Neural crest cell (in vitro differentiated cells): ENCODE measurements at places on chromosomes 7 and 10.

DNA sequence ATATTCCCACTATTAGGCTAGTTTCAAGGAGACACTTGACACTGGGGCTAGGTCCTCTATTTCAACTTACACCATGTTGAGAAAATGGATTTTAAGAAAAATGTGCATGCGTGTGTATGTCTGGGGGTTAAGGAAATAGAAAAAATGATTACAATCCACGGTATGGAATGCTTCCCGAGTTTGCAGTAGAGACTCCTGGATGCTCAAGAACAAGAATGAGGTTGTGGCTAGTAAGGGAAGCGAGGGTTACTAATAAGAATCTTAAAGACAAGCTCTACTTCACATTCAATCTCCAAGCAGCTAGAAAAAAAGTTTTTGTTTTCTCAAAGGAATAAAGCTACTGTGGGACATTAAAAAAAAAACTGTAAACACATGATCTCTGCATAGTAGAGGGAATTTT lies 54.7 kb downstream of the ANK3 start:
- no peak for DNase-seq

DNA sequence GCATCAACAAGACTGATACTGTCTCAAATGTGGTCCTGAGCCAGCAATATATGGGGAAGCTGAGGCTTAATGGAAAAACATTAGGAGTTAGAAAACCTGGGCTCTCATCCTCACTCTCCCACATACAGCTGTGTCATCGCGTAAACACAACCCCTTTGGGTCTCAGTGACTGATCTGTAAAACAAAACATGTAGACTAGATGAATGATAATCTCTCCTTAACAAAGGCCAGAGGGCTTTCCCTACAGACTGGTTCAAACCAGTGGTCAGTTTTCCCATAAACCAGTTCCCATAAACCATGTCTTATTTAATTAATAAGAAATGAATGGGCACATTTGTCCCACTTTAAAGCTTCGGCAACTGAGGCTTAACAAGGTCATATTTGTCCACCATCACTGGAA lies 48.1 kb downstream of the OSBPL3 start:
- no peak for DNase-seq

GRCh38 chr7:503575-504111 lies 16.0 kb downstream of the PDGFA start:
- no peak for DNase-seq

- no peak for DNase-seq
Observed at GRCh38 chr10:11353006-11353896, 258.2 kb downstream of the USP6NL start.

- DNase-seq, result peak; percentile 82
Observed at GRCh38 chr7:73429215-73429614, 4.4 kb upstream of the FZD9 start.

DNA sequence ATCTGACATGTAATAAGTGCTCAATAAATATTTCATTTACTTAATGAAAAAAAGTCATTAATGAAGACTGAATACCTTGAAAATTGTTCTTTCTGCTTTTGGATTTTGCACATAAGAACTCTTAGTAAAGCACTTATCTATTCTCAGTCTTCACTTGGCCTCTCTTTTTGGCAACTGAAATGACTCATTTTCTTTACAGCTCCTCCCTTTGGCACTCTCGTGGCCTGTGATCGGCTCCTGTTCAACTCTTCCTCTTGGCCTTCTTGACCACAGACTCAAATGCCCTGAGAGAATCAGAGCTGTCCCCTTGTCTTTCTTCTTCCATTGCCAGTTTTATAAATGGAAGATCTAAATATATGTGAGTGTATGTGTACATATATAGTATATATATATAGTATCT lies 54.2 kb downstream of the FOXP2 start:
- no peak for DNase-seq

GRCh38 chr7:136714062-136714461 lies 154.4 kb upstream of the CHRM2 start:
- DNase-seq, result no peak

- DNase-seq, result no peak
Observed at GRCh38 chr10:128092454-128092853, 33.8 kb downstream of the MKI67 start.

- DNase-seq, result no peak
Observed at GRCh38 chr10:103333934-103334520, 16.9 kb downstream of the PCGF6 start.

GRCh38 chr10:12974078-12974477 lies 27.4 kb downstream of the CCDC3 start:
- DNase-seq, result no peak

- DNase-seq, result no peak
Observed at GRCh38 chr7:113339661-113340060, 221.3 kb upstream of the SMIM30 start.

DNA sequence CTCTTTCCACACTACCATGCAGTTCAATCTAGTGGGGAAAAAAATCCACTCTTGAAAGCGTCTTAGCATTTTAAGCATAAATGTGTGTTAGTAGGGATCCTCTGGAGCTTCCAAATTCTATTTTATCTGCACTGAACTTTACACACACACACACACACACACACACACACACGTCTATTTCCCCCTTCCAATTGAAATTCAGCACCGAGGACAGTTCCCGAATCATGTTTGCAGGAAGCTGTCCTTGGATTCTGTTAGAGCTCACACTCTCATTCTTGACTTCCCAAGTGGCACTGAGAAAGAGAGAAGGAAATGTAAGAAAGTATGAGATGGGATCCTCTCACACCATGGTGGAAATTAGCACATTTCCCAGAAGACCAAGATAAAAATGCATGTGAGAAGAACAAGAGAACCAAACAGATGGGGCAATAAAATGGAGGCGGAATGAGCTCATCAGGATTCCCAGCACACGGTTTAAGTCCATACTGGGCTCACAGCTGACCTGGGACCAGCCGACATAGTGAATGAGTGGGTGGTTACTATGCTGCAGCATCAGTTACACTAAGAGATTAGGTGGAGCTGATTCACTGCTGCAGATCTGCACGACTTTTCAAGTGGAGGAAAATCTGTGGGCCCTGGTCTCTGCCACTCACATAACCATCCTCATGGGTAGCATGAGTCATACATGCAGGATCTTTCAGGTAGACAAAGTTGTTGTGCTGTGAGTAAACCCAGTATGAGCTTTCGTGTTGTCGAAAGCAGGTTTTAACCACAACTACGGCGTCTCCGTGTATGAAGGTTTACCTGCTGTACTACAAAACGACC lies 3.3 kb upstream of the NPTX2 start:
- DNase-seq, result peak; percentile 59

DNA sequence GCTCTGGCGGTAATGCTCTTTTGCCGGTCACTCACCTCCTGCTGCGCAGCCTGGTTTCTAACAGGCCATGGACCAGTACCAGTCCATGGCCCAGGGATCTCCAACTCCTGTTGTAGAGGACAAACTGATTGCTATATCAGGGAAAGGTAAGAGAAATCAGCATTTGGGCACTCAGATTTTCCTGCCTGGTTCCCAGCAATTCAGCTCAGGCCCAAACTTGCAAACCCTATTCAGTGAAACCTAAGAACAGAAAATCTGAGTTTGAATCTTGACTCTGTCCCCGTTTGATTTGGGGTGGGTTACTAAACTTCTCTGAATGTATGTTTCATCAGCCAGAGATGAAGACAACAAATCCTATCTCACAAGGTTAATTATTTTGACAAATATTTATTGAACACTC lies 77.4 kb downstream of the GFRA1 start:
- no peak for DNase-seq

DNA sequence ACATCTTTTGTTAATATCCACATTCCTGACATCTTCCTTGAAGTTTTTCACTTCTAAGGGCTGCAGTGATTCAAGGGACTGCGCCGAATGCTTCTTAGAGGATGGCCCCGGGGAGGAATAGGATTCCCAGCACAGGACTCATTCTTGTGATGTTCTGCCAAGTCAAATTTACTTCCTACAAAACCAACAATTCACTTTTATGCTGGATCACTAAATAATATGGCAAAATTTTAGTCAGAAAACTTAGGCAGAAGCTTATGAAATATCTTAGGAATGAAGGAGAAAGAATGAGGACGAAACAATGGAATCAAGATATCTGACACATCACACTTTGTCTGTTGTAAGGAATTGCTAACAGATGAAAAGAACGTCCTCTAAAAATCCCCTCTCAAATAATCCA lies 151.5 kb downstream of the JAZF1 start:
- no peak for DNase-seq

DNA sequence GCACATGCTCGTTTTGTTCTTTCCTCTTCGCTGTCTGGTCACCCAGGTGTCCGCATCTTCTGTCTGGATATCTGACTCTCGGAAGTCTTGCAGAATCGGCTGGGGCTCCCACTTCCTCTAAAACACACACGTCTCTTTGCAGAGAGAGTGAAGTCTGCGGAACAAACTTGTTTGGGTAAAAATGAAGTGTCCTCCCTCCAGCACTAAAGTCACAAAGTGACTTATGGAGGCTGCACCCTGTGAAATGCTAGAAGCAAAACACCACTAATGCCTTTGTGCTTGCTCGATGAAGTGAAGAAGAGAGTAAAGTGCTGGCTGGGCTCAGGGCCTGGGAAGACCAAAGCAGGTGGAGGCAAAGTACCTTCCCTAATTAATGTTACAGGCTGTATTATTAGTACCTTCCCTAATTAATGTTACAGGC lies 71.4 kb downstream of the FGFR2 start:
- DNase-seq, result no peak

- no peak for DNase-seq
Observed at GRCh38 chr10:75624638-75625037, 193.2 kb downstream of the LRMDA start.

DNA sequence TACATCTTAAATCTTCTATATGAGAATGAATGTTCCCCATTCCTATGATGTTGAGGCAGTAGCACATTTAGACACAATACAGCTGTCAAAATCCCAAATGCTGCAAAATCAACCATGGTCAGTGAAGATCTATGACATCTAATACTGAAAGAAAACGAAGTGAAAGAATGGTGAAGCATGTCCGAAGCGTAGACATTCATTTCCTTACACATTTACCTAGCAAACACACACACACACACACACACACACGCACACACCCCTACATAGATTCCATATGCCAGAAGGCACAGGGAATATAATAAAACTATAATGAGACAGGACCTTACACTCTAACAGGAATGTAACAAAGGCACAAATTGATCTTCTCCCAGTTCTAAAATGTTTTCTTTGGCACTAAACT lies 32.5 kb downstream of the CCDC6 start:
- DNase-seq, result no peak

DNA sequence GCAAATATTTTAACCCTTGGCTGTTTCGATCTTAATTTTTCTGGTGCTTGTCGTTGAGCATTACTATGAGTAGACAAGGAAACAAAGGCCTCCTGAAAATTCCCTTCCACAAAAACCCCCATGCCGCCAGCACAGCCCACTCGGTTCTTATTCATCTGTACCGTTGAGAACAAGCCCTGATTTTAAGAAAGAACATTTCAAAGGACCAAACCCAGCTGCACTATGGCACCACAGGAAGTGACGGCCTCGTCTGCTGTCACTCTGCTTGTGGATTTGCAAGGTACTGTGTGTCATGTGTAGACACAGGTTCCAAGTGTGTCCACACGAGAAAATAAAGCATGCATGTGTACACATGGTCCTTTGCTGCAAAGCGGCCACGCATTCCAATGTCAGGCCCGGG lies 285.2 kb downstream of the DNAJB6 start:
- DNase-seq, result no peak

- DNase-seq, result no peak
Observed at GRCh38 chr10:72133517-72133916, 45.2 kb upstream of the SPOCK2 start.

GRCh38 chr10:102004376-102004775 lies 51.6 kb downstream of the ARMH3 start:
- DNase-seq, result no peak

- no peak for DNase-seq
Observed at GRCh38 chr7:122070834-122071233, 73.2 kb downstream of the AASS start.

- no peak for DNase-seq
Observed at GRCh38 chr10:24824536-24824935, 100.8 kb upstream of the ARHGAP21 start.

DNA sequence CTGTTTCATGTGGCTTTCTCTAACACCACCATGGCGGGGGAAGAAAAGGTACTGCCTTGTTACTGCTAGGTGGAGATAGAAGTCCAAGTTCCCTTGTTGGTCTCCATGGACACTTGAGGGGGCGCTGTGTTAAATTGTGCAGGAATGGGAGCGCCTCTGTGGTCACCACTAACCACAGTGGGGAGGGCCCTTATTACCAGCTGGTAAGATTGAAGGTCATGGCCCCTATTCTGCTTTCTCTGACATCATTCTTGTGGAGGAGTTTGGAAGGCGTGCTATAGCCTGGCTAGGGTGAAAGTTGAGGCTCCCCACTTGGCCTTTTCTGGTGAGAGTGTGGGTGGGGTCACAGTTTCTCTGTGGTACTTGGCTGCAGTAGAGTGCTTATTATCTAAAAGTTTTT lies 14.9 kb upstream of the MXI1 start:
- DNase-seq, result no peak

DNA sequence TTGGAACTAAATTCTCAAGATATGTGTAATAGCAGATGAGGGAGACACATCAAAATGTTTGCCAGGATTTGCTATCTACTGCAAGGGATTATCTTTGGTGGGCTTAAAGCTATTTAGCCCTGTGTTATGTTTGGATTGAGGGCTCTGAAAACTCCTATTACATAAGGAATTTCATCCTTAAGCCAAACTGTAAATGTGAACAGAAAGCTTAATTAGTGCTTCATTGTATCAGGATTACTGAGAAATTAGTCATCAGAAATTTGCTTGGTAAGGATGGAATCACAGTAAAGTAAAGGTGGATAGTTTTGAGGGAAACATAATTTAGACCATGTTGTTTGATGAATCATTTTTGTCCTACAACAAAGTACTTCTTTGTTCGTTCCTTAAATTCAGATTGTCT lies 8.3 kb downstream of the ANKRD7 start:
- DNase-seq, result no peak

DNA sequence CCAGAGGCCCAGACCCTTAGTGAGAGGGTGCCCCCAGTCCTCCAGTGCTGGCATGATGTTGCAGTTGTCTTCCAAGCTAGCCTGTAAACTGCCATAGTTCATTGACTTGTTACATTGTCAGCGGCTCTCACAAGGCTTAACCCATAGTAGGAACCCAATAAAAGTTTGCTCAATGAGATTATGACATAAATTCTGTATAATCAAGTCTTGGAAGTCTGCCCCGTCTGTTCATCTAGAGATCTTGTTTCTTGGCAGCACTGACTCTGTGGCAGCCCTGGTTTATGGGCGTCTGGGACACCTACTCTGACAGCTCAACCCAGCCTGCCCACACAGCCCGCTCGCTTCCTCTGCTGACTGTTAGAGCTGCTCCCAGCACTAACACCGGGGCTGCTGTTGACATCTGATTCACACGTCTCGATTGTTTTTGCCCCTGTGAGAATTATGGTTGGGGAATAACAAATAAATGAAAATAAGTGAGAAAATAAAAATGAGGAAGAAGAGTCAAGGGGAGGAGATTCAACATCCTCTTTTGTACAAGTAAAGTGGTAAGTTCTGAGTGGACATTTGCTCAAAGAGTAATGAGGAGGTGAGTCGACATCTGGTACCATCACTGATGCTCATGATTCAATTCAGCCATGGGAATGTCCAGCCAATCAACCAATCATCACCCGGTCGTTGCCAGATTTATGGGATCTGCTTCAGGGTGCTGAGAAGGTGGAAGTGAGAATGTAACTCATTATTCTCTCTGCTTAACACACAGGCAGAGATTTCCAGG lies 160.8 kb downstream of the SPAG6 start:
- no peak for DNase-seq

- peak; percentile 28 for DNase-seq
Observed at GRCh38 chr10:112307358-112308124, 24.3 kb downstream of the TECTB start.

GRCh38 chr10:32256613-32257437 lies 90.1 kb downstream of the EPC1 start:
- peak; percentile 59 for DNase-seq
